Activated CD4-positive, alpha-beta T cell treated with anti-CD3 and anti-CD28 coated beads for 48 hours (primary cell): ENCODE measurements at places on chromosomes 16 and 17.

DNA sequence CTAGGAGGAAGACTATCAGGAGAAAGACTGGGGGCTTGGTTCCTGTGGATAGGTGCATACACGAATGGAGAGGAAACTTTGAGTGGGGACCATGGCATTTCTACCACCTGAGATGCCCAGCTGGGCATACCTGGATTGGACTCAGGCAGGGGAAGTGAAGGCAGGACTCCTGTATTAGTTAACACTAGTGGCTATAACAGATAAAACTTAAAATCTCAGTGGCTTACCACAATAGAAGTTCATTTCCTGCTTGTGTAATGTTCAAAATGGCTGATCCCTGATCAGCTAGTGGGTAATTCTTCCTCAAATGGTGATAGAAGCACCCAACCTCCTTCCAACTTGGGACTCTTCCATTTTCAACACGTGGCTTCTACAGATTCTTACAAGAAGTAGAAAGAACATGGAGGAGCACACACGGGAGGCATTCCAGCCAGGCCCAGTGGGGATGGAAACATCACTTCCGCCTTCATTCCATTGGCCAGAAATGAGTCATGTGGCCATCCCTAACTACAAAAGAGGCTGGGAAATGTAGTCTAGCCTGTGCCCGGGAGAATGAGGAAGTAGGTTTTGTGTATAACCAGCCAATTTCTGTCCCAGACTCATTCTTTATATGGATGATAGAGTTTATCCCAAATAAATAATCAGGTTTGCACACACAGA is 112.1 kb downstream of the UTP18 start:
- peak; percentile 14 for DNase-seq

DNA sequence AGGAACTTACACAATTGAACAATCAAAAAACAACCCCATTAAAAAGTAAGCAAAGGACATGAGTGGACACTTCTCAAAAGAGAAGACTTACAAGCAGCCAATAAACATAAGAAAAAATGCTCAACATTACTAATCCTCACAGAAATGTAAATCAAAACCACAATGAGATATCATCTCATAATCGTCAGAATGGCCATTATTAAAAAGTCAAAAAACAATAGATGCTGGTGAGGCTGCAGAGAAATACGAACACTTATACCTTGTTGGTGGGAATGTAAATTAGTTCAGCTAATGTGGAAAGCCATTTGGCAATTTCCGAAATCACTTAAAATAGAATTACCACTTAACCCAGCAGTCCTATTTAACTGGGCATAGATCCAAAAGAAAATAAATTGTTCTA is 301.9 kb upstream of the KCNJ16 start:
- DNase-seq, result no peak

GRCh38 chr16:48138543-48138942 is 17.2 kb downstream of the ABCC12 start:
- DNase-seq, result no peak

- DNase-seq, result no peak
These were observed 1.8 kb upstream of the CDC42EP4 start for GRCh38 chr17:73313526-73314127.

- no peak for DNase-seq
These were observed 60.2 kb downstream of the TEX2 start for GRCh38 chr17:64202683-64203344.

DNA sequence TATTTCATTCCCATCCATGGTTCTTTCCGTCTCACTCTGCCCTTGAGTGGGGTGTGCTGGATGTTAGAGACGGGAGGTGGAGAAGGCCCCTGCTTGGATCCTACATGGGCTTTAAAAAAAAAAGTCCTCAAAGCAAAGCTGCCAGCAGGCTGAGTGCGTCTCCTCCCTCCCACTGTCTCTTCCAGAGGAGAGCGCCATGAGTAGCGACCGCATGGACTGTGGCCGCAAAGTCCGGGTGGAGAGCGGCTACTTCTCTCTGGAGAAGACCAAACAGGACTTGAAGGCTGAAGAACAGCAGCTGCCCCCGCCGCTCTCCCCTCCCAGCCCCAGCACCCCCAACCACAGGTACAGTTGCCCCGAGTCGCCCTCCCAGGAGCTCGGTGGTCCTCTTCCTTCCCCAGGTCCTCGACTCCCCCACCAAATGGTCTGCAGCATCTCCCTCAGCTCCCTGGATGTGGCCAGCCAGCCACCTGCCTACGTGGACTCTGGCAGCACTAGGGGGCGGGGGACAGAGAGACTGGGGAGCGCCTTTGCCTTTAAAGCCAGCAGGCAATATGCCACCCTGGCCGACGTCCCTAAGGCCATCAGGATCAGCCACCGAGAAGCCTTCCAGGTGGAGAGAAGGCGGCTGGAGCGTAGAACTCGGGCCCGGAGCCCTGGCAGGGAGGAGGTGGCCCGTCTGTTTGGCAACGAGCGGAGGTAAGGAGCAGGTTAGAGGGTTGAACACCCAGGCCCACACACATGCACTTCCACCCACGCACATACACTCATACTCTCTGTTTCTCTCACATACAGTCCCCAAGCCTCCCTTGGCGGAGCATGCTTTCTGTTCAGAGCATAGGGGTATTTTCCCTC is 68.2 kb downstream of the PLD6 start:
- DNase-seq, result no peak

GRCh38 chr17:15154618-15155017 is 110.5 kb downstream of the PMP22 start:
- DNase-seq, result no peak

- no peak for DNase-seq
These were observed 20.0 kb upstream of the LRRC75A start for GRCh38 chr17:16512011-16512410.

GRCh38 chr17:66898536-66898935 is 63.6 kb downstream of the CACNG5 start:
- no peak for DNase-seq

DNA sequence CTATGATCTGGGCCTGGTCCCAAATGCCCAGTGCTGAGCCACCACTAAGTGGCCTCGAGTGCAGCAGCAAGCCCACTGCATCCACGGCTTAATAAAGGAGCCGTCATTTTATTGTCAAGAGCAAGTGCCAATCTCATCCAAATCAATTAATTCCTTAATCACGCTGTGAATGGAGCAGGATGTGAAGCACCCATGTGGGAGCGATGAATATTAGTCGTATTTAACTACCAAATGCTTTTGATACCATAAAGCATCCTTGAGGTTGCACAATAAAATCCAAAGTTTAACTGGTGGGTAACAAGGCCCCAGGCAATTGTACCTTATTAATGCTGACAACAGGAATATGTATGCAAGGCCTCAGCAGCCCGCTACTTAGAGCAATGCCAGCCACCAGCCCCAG is 226.0 kb upstream of the C16orf82 start:
- DNase-seq, result no peak

DNA sequence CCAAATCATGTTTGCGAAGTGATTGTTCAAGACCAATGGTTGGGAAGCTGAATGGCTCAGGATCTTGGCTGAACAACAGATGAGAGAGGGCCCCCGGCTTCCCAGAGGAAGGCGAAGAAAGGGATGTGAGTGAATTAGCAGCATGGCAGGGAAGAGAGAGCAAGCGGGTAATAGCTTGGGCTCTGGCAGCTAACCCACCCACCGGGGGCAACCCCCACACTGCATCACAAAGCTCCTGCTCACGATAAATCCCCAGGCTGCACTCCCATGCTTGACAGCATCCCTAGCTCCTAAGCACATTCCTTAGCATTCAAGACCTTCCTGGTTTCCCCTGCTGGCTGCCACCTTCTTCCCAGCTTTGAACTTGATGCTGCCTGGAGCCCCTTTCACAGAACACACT is 26.2 kb upstream of the EMP2 start:
- no peak for DNase-seq

DNA sequence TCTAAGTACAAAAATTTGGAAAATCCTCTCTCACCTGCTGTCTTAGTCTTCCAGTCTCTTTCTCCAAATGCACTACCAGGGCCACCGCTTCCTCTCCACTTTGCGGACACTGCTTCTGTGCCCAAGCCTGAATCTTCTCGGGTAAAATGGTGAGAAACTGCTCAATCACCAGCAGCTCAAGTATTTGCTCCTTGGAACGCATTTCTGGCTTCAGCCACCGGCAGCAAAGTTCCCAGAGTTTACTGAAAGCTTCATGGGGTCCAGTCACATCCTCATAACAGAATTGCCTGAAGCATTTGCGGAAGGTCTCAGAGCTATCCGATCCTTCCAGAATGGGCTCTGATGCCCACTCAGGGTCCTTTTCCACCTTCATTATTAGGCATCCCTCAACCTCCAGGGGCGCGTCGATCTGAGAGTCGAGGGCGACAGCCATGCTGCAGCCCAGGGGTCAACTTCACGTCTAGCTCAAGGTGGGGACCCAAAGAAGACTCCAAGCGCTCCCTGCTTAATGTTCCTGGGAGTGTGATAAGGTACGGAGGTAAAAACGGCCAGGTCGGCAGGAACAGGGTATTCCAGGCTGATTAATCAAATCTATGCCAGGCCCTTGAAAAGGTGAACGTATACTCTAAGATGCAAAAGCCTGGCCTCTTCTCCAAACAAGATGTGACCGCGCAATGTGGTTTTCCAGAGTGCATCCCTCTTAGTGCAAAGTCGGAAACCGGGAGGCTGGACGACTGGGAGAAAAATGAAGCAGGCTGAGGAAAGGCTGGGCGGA is 763 bp downstream of the ZKSCAN2 start:
- DNase-seq, result peak; percentile 17

- no peak for DNase-seq
These were observed 62.7 kb upstream of the ADORA2B start for GRCh38 chr17:15882058-15882720.

DNA sequence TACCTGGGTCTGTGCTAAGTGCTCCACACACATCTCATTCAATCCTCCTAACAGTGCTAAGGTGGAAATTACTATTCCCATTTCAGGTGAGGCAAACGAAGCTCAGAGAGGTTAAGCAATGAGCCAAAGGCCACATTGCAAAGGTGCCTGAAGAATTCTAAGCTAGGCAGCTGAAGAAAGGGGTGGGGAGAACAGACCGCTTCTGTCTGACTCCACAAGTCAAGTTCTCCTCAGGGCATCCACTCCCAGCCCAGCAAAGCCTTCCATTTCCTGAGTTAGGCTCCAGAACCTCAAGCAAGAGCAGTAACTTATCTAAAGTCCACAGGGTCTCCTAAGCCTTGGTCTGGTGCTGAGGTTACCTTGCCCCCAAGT is 27.0 kb upstream of the MRPS23 start:
- no peak for DNase-seq

GRCh38 chr16:13557418-13557817 is 362.5 kb upstream of the ERCC4 start:
- no peak for DNase-seq

- DNase-seq, result peak; percentile 99
These were observed at the start of gene ALDOA for GRCh38 chr16:30065102-30065942. Gene ALDOA, plus strand, starts transcription at chr16:30065760. Its CDS starts 1,138 bp downstream, at chr16:30066898.

DNA sequence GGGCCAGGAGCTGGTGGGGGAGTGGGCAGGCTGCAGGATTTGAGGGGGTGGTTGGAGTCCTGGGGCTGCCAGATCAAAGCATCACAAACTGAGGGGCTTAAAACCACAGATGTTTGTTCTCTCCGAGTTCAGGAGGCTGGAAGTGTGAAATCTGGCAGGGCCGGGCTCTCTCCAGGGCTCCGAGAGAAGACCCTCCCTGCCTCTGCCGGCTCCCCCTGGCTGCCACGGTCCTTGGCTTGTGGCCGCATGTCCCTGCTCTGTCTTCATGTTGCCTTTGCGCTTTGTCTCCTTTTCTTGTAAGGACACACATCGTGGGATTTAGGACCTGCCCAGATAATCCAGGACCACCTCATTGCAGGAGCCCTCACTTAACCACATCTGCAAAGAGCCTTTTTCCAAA is 139.8 kb upstream of the GSE1 start:
- no peak for DNase-seq

- no peak for DNase-seq
These were observed 10.6 kb downstream of the SLC16A3 start for GRCh38 chr17:82239401-82239925.

GRCh38 chr16:11180489-11180888 is 75.5 kb downstream of the SOCS1 start:
- no peak for DNase-seq

DNA sequence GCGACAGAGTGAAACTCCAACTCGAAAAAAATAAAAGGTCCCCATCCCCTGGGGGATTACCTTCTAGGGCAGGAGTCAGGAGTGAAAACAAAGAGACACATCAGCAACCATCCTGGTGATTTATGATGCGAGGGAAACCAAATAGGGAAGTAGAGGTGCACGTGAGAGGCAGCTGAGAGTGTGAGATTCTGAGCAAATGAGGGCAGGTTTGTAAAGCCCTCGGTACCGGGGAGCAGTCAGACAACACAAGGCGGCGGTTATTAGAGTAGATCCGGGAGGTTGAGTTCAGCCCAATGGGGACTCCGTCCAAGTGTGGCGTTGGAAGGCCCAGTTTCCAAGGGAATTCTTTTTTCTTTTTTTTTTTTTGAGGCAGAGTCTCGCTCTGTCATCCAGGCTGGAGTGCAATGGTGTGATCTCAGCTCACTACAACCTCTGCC is 7.4 kb upstream of the ARMC7 start:
- no peak for DNase-seq

DNA sequence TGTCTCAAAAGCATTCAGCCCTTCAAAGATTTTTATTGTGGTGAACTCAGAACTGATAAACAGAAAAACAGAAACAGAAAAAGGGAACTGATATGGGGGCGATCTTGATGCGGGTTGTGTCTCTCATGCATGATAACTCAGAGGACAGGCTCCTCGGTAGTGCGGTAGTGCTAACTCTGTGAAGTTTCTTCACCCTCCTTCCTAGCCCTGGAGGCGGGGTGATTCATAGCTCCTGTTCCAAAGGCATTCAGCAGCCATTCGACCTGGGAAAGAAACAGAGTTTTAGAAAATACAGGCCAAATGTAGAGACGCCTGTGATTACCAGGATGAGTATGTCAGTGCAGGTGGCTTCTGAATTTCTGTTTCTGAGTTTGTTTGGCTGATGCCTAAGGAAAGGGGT is 5.5 kb upstream of the MAF start:
- peak; percentile 46 for DNase-seq

DNA sequence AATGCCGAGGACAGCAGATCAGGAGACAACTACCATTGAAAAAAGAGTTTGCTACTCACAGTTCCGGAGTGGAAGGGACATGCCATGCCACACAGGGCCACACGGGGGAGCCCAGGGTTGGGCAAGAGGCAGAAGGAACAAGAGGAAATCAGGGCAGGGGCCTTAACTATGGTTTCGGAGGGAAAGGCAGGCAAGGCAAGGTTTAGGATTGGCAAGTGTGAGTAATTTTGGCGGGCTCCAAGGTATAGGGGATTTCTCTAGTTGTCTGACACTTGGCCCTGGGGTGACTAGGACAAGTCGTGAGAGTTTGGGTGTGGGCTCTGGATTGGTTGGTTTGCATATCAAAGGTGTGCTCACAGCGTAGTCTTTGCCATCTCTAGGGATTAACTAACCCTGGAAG is 27.0 kb upstream of the NTN1 start:
- peak; percentile 87 for DNase-seq

- DNase-seq, result no peak
These were observed 2.7 kb downstream of the SOCS3 start for GRCh38 chr17:78357177-78357586.

GRCh38 chr16:87434146-87434667 is 42.1 kb downstream of the MAP1LC3B start:
- no peak for DNase-seq

DNA sequence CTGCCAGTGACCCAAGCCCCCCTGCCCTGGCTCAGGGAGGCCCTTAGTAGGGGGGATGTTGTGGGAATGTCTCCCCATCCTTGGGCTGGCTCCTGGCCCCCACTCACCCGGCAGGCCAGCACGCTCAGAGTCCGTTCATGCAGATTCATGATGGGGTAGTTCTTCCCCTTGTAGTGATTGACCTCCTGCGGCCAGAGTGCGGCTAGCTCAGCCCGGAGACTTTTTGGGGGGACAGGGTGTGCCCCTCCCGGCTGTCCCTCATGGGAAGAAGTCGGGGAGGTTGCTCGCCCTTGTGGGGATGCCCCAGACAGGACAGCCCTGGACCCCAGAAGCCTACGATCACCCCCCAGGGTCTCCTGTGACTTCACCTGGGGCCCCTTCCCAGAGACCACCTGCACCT is 4.0 kb downstream of the NPB start:
- no peak for DNase-seq
